Left ventricle myocardium inferior (tissue), 1 donor: ENCODE measurements at places on chromosomes 1 and 21.

GRCh38 chr1:208775841-208776240 is 531.7 kb upstream of the PLXNA2 start:
- H3K4me3 ChIP-seq, result no peak overlapping the region
- H3K36me3 ChIP-seq, result no peaks in the 10 kb centered on the region
- no peak for DNase-seq
- H3K27me3 ChIP-seq, result no peaks in the 10 kb centered on the region
- no peaks in the 10 kb centered on the region for H3K4me1 ChIP-seq

- DNase-seq, result no peak
- no peak overlapping the region for H3K4me3 ChIP-seq
- H3K27me3 ChIP-seq, result no peaks in the 10 kb centered on the region
- peak overlapping the region; percentile 31 for H3K27ac ChIP-seq
- no peaks in the 10 kb centered on the region for H3K36me3 ChIP-seq
Measured at GRCh38 chr1:179034720-179035119, 9.0 kb downstream of the FAM20B start.

DNA sequence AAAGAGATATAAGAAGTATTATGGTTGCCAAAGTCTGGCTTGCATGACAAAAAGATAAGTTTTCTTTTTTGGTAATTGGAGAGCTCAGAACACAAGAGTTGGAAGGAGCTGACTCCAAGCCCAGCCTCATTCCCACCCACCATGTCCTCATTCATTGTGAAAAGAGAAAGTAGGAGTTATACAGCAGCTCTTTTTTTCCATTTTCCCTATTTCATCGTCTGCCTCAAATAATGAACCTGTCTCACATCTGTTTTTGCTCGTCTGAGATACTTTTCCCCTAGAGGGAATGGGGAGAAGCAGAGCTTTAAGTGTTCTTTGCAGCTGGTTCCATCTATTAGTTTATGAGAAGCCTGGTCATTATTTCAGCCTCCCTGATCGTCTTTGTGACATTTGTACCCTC is 34.7 kb downstream of the AGT start:
- no peak for DNase-seq
- H3K4me3 ChIP-seq, result no peak overlapping the region
- peaks cover 25% of the 10 kb centered on the region for H3K4me1 ChIP-seq
- no peak overlapping the region for H3K27ac ChIP-seq

GRCh38 chr1:41353744-41354143 is 7.5 kb upstream of the FOXO6 start:
- H3K27me3 ChIP-seq, result no peaks in the 10 kb centered on the region
- DNase-seq, result no peak
- H3K4me1 ChIP-seq, result peaks cover 21% of the 10 kb centered on the region
- no peak overlapping the region for H3K4me3 ChIP-seq
- no peak overlapping the region for H3K27ac ChIP-seq

- H3K4me3 ChIP-seq, result no peak overlapping the region
- no peak overlapping the region for H3K27ac ChIP-seq
- H3K4me1 ChIP-seq, result peaks cover 37% of the 10 kb centered on the region
- no peaks in the 10 kb centered on the region for H3K27me3 ChIP-seq
- no peak for DNase-seq
- no peaks in the 10 kb centered on the region for H3K36me3 ChIP-seq
Measured at GRCh38 chr1:228984646-228985631, 249.7 kb downstream of the RHOU start.

DNA sequence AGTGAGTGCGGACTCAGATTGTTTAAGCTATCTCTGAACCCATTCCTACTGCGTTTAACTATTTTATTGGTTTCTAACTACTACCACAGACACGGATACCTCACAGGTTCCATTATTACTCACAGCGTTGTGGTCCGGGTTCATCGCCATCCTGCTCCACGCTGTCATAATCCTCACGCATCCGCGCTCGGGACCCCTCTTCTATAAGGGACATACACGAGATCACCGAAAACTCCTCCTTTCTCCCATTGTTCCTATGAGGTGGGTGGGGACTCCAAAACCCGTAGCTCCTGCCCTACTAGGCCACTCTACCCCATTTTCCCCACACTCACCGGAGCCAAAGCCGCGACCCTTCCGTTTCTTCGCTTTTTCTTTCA is 610 bp downstream of the RBM8A start:
- peaks cover 23% of the 10 kb centered on the region for H3K4me1 ChIP-seq
- H3K36me3 ChIP-seq, result peaks cover 24% of the 10 kb centered on the region

- DNase-seq, result peak; percentile 78
- no peaks in the 10 kb centered on the region for H3K27me3 ChIP-seq
- peak within 1 kb of the TSS; percentile 95 for H3K4me3 ChIP-seq
- peaks cover 24% of the 10 kb centered on the region for H3K4me1 ChIP-seq
Measured at GRCh38 chr1:151399324-151400171, at the start of gene PSMB4. Gene PSMB4, plus strand, starts transcription at chr1:151399573. Its CDS starts 15 bp downstream, at chr1:151399588.

DNA sequence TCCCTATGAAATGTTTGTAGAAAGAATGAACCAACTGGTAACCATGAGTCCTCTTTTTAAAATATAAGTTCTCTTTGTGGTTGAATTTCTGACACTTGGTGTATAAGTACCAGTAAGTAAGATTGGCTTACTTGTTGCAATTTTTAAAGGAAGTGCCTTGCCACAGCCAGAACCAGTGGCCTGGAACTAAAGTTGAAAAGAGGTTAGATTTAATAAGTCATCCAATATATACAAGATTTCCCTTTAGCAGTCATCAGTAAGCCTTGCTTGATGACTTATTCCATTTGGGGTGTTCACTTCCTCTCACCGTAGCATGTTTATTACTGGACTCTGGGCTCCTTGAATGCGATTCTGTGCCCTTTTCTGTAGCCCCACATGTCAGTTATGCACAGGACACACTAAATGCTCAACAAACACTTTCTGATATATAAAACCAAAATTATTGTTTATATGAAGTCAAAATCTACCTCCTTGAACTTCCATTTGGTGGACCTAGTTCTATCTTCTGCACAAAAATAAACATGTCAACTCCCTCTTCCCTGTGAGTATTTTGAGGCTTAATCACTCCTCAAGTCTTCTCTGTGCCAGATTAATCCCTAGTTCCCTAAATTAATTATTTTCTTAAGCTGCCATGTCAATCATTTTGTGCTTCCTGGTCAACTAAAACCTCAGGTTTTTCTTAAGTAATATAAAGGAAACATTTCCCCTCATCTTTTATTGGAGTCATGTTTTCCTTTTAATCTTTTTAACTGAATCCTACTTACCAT is 218.1 kb downstream of the ST6GALNAC3 start:
- no peaks in the 10 kb centered on the region for H3K27me3 ChIP-seq
- no peaks in the 10 kb centered on the region for H3K36me3 ChIP-seq
- no peaks in the 10 kb centered on the region for H3K4me1 ChIP-seq
- DNase-seq, result no peak
- no peak overlapping the region for H3K27ac ChIP-seq

GRCh38 chr1:51535006-51535592 is 16.0 kb upstream of the EPS15 start:
- peak; percentile 18 for DNase-seq
- no peak overlapping the region for H3K4me3 ChIP-seq
- no peaks in the 10 kb centered on the region for H3K27me3 ChIP-seq
- peak overlapping the region; percentile 50 for H3K27ac ChIP-seq

DNA sequence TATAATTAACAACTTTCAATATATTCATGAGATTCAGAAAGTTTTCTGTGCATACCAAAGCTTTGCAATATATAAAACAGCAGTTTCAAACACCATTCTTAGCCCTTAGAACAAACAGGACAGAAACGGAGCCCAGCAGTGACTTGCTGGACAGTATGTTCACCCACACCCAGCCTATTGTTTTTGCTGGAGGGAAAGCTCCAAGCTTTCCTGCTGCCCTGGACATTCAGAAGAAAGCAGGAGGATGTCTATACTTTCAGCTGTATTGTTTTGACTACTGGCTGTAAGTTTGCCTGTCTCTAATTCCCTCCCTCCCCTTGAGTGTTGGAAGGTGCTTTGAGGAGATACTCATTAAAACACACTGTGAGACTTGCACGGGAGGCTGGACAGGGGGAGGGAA is 9.6 kb downstream of the DENND2C start:
- DNase-seq, result no peak
- H3K4me1 ChIP-seq, result peaks cover 3% of the 10 kb centered on the region
- H3K4me3 ChIP-seq, result no peak overlapping the region
- H3K36me3 ChIP-seq, result no peaks in the 10 kb centered on the region
- no peaks in the 10 kb centered on the region for H3K27me3 ChIP-seq
- no peak overlapping the region for H3K27ac ChIP-seq

- no peaks in the 10 kb centered on the region for H3K4me1 ChIP-seq
- no peaks in the 10 kb centered on the region for H3K36me3 ChIP-seq
- no peak for DNase-seq
- H3K27ac ChIP-seq, result no peak overlapping the region
- no peak overlapping the region for H3K4me3 ChIP-seq
- peaks cover 6% of the 10 kb centered on the region for H3K27me3 ChIP-seq
Measured at GRCh38 chr1:234253732-234254131, 119.5 kb upstream of the COA6 start.

GRCh38 chr1:23574265-23574754 is 15.0 kb upstream of the ID3 start:
- no peak overlapping the region for H3K4me3 ChIP-seq
- peaks cover 40% of the 10 kb centered on the region for H3K4me1 ChIP-seq
- no peaks in the 10 kb centered on the region for H3K27me3 ChIP-seq
- no peak for DNase-seq

DNA sequence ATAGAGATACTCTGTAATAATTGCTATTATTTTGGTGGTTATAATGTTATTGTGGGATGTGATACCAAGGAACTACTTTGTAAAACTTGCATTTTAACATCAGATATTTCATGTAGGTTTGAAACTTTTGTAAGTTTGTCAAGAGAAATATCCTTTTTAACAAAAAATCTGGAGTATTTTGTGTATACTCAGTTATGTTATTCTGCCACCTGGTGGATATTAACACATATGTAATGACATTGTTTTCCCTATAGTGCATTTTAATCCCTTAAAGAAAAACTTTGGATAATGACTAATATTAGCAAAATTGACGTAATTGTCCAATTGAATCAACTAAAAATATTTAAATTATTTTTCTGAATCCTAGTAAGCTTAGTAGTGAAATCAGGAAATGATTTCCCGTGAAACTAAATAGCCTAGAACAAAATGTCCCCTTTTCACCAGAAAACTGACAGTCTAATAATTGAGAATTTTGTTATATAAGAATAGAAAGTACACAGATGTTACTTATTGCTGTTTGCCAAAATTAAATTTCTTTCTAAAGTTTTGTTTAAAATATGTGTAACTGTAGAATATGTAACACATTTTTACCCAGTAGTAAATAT is 39.6 kb downstream of the KCTD3 start:
- no peak overlapping the region for H3K27ac ChIP-seq
- no peaks in the 10 kb centered on the region for H3K27me3 ChIP-seq
- peaks cover 40% of the 10 kb centered on the region for H3K36me3 ChIP-seq
- DNase-seq, result no peak
- peaks cover 29% of the 10 kb centered on the region for H3K4me1 ChIP-seq

DNA sequence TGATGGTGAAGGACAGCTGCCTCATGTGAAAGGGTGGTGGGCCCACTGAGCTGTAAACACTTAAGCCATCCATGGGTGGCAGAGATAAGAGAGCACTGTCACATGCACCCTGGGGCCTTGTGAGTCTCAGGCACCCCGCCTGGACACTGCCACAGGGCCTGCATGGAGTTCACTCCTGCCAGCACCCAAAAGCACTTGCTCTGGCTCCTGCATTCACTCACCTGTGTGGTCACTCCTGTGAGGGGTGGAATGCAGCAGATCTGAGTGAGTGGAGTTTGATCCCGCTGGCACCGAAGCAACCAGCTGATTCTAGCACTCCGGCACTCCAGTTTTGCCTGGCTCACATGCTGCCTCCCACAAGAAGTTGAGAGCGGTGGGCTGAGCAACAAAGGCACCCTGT is 1142.1 kb upstream of the PRMT6 start:
- H3K27ac ChIP-seq, result no peak overlapping the region
- H3K4me1 ChIP-seq, result no peaks in the 10 kb centered on the region
- H3K4me3 ChIP-seq, result no peak overlapping the region
- no peak for DNase-seq
- H3K27me3 ChIP-seq, result no peaks in the 10 kb centered on the region
- no peaks in the 10 kb centered on the region for H3K36me3 ChIP-seq

- peak overlapping the region; percentile 100 for H3K4me3 ChIP-seq
- peak overlapping the region; percentile 100 for H3K27ac ChIP-seq
- H3K4me1 ChIP-seq, result peaks cover 87% of the 10 kb centered on the region
- H3K27me3 ChIP-seq, result no peaks in the 10 kb centered on the region
Measured at GRCh38 chr1:36154765-36155407, 1.1 kb upstream of the MAP7D1 start.

- H3K27me3 ChIP-seq, result peaks cover 28% of the 10 kb centered on the region
- H3K4me3 ChIP-seq, result no peak overlapping the region
- no peak overlapping the region for H3K27ac ChIP-seq
Measured at GRCh38 chr1:157403608-157404007, 148.7 kb downstream of the FCRL5 start.

DNA sequence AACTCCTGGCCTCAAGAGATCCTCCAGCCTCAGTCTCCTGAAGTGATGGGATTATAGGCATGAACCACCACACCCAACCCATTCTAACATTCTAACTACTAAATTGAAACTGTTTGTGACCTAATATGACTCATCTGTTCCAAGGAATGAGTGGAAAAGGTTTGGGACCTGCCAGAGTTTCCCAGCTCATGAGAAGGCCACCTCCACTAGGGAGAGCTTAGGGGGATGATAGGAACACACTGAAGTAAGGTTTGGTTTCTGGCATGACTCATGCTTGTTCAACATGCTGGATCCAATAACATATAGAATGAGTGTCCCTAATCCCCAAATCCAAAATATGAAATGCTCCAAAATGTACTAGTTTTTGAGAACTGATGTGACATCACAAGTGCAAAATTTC is 18.9 kb upstream of the SCAF4 start:
- no peaks in the 10 kb centered on the region for H3K27me3 ChIP-seq
- no peak overlapping the region for H3K4me3 ChIP-seq
- no peak overlapping the region for H3K27ac ChIP-seq
- no peaks in the 10 kb centered on the region for H3K36me3 ChIP-seq

GRCh38 chr1:231702331-231702730 is 75.7 kb downstream of the DISC1 start:
- peaks cover 13% of the 10 kb centered on the region for H3K4me1 ChIP-seq
- no peak overlapping the region for H3K4me3 ChIP-seq
- no peaks in the 10 kb centered on the region for H3K36me3 ChIP-seq
- no peak overlapping the region for H3K27ac ChIP-seq
- no peaks in the 10 kb centered on the region for H3K27me3 ChIP-seq

- no peak overlapping the region for H3K27ac ChIP-seq
- no peak overlapping the region for H3K4me3 ChIP-seq
- peaks cover 97% of the 10 kb centered on the region for H3K27me3 ChIP-seq
- H3K36me3 ChIP-seq, result no peaks in the 10 kb centered on the region
Measured at GRCh38 chr1:202644219-202645096, 65.8 kb downstream of the SYT2 start.

DNA sequence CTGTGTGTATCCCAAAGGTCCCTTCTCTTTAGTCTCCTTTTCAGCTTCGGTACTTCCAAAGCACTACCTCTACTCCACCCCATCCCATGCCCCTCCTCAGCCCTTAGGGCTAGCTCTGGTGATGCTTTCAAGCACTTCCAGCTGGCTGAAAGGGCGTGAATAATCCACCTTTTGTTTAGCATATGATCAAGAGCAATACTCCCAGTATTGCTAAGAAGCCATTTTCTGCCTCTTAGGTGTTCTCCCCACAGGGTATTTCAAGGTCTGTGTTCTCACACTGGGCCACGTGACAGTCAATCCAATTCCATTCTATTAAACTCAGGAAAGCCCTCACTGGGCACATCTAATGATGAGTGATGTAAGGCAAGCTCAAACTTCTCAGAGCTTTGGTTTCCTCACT is 298.5 kb upstream of the PROX1 start:
- H3K27ac ChIP-seq, result no peak overlapping the region
- no peaks in the 10 kb centered on the region for H3K36me3 ChIP-seq
- H3K4me1 ChIP-seq, result no peaks in the 10 kb centered on the region
- no peak overlapping the region for H3K4me3 ChIP-seq
- peaks cover 8% of the 10 kb centered on the region for H3K27me3 ChIP-seq
- no peak for DNase-seq

- H3K27ac ChIP-seq, result no peak overlapping the region
- H3K4me3 ChIP-seq, result no peak overlapping the region
Measured at GRCh38 chr1:43539726-43540434, 9.2 kb downstream of the PTPRF start.
